NCI-H1092 (cell line): ENCODE measurements at places on chromosomes 11 and 22.
A peak's percentile ranks its signal among the peaks of the same experiment; 100 is the strongest.

DNA sequence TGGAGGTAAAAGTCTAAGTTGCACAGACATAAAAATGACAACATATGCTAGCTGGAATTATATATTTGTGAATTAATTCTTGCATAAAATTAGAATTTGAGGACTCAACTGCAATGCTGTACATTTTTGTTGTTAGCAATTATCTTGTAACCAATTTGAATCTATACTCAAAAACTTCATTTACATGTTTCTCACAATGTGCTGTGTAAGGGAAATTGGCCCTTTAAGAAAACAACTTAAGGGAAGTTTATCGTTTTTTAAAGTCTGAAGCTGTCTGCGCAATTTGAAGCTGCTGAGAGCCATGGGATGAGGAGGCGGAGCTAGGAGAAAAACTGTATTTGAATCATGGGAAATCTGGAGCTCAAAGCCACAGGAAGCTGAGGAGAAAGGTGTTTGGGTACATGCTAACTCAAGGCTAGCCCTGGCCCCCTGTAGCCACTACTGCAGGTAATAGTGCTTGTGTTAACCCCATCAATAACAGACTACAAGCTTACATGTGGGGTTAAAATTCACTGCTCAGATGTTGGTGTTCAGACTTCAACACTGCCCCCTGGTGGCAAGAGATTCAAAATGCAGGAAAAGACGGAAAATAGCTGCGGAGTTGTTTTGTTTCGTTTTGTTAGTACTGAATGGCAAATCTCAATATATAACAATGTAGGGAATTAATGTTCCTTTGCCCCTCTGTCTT, 126.1 kb downstream of the BRD1 start:
- DNase-seq, result no peak

GRCh38 chr22:46069521-46070214, 80.7 kb upstream of the PPARA start:
- peak; percentile 62 for DNase-seq

- DNase-seq, result no peak
Observed at GRCh38 chr11:77283101-77283500, 18.4 kb downstream of the GDPD4 start.

DNA sequence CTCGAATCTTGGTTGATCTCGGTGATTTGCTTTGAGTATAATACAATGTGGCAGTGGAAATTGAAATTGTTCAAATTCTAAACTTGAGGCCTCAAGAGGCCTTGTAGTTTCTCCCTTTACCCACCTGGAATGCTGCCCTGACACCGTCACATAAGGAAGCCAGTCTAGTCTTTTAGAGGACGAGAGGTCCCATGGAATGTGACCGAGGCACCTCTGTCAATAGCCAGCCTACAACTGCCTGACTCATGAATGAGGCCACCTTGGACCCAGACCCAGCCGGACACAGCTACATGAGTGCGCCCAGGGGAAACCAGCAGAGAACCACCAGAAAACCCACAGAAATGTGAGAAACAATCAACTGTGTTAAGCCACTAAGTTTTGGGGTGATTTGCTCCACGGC, 52.5 kb downstream of the RPL27A start:
- DNase-seq, result no peak

DNA sequence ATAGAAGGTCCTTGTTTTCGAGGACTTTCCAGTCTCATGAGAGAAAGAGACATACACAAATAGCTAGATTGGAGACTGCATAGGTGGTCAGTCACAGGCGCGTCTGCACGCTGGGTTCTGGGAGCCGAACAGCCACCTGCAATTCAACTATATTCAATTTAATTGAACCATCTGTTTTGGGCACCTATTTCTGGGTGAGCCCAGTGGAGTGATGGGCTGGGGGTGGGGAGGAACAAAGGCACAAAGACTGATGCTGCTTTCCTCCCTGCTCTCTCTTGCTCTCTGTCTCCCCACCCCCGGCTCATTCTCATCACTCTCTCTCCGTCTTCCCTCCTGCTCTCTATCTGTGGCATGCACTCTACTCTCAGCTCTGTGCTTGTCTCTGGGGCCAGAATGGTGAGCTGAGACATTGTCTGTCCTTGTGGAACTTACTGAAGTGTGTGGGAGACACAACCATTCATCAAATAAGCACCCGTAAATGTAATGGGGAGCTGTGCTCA, 48.1 kb upstream of the B3GAT1 start:
- DNase-seq, result no peak

DNA sequence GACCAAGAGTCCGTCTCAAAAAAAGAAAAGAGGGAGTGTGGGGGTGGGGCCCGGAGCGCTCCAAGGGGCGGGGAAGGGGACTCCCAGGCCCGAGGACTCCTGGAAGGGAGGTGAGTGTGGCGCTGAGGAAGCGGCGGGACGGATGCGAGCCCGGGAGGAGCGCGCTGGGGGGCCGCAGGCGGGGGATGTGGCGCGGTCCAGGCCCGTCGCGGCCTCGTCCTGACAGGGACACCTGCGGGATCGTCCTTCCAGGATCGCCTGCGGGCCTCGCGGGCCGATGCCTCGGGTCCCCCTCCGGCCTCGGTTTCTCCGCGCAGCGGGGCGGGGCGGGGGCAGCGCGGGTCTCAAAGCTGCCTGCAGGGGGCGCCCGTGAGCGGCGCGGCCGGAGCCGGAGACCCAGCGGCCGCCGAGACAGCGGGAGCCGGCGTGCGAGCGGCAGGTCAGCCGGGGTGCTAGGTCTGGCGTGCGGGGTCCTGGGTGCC, 3.8 kb upstream of the ADORA2A start:
- DNase-seq, result no peak

DNA sequence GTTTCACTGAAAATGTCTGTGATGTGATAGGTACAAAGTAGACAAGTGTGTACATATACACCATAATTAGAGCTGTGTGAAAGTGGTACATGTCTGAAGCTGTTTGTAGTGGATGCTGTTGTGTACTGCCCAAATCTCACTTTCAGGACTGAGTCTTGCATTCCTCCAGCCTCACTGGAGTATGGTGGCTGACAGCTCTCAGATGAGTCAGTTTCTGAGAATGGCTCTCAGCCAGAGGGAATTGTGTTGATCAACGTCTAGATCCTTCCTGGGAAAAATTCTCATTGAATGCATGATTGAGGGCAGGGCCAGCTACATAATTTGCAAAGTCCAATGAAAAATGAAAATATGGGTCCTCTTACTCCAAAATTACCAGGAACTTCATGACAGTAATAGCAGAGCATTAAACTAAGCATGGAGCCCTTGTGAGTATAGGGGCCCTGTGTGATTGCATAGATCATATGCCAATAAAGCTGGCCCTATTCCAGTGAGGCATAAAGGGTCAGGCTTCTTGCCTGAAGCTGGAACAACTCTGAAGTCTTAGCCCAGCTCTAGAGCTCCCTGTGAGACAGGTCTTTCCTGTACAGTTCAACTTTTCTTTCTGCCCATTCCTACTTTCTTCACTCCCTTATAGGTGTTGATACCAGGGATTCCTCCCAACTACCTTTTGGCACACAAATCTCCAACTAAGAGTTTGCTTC, 10.8 kb upstream of the CYP2R1 start:
- DNase-seq, result no peak

GRCh38 chr11:111155021-111155420, 90.5 kb upstream of the POU2AF2 start:
- no peak for DNase-seq

GRCh38 chr11:103465555-103466140, 356.4 kb downstream of the DYNC2H1 start:
- DNase-seq, result no peak

- no peak for DNase-seq
Observed at GRCh38 chr11:113160808-113161124, 153.6 kb upstream of the TTC12 start.

GRCh38 chr22:24401931-24402367, 25.4 kb upstream of the ADORA2A start:
- DNase-seq, result no peak

GRCh38 chr11:55707029-55707428, 45.0 kb downstream of the OR4C6 start:
- DNase-seq, result peak; percentile 1

DNA sequence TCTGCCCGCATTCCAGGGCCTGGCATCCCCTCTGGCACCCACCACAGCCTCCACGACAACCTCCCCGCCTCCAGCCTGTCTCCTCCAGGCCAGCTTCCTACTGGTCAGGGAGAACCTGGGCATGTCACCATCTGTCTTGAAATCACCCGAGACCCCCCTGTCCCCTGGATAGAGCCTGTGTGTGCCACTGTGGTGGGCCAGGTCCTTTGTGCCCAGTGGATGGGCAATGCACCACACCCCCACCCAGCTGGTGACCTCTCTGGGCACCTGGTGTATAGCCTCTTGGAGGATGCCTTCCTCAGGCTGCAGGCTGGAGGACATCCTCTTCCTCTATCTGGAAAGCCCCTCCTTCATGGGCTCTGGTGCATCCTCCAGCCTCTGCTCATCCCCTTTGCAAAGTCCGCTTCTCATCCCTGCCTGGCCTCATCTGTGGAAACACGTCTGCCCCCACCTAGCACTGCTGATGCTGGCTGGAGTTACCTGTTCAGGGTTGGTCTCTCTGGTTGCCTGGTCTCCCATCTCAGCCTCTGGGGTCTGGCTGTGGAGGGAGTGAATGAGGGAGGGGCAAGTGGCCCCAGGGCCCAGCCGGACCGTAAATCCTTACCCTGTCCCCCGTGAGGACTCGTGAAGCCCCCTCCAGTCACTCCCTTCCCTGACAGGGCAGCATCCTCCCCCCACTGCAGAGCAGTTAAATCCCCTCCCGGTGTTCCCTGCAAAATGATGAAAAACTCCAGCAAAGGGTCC, 589.6 kb downstream of the TBC1D22A start:
- DNase-seq, result no peak

DNA sequence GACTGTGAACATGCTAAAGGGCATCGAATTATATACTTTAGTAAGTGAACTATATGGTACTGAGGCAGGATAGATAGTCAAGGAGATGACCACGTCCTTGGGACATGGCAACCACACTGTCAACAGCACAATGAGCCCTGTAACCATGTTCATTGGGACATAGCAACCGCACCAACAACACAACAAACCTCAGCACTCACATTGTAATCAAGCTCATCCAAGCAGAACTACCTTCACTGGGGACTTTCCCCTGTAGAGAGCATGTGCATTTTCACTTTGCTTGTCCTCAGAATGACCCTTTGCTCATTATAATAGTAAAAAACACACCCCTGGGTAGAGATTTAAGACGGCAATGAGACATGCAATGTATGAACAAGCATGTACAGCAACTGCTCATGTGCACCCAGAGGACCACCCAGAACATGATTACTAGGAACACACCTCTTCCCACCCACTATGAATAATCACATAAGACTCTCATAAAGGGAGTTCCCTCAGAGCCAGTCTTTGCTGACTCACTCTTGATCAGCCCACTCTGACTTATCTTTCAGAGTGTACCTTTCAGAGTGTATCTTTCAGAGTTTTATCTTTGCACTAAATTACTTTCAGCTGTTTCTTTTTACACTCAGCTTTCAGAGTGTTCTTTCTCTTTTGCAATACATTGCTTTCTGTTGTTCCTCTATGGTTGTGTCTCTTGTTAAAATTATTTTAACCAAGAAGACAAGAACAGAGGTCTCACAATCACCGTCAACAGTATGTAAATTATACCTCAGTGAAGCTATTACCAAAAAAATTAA, 4.1 kb upstream of the PLAAT2 start:
- DNase-seq, result no peak

DNA sequence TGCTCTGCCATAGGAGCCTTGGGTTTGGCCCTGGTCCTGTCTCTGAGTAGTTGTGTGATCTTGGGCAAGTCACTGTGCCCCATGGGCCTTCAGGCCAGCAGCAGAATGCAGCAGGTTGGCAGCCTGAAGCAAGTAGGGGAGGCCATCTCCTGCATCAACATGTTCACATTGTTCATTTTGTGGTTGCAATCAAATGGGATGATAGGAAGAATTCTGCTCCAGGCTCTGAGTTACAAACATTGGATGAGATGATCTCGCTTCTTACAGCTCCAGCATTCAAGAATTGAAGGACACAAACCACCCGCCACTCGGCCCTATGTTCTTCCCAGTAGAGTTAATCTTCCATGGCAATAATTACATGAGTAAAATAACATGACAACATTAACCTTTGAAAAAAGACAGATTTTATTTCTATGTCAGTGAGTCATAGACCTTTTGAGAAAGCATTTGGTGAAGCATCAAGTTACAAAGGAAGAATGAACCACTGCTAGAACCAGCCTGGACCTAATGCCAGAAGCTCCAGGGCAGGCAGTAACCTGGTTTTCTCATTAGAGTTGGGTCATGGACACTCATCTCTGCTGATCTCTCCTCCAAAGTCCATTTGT, 308.3 kb upstream of the NCAM1 start:
- DNase-seq, result no peak

DNA sequence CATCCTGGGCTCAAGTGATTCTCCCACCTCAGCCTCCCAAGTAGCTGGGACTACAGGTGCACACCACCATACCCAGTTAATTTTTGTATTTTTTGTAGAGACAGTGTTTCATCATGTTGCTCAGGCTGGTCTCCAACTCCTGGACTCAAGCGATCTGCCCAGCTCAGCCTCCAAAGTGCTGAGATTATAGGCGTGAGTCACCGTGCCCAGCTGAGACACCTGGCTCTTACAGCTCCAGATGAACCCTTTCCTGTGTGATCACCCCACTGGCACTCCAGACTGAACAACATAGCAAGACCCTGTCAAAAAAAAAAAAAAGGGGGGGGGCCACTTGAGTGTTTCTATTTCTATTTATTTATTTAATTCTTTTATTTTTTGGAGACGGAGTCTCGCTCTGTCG, 1.0 kb upstream of the ADSL start:
- no peak for DNase-seq

DNA sequence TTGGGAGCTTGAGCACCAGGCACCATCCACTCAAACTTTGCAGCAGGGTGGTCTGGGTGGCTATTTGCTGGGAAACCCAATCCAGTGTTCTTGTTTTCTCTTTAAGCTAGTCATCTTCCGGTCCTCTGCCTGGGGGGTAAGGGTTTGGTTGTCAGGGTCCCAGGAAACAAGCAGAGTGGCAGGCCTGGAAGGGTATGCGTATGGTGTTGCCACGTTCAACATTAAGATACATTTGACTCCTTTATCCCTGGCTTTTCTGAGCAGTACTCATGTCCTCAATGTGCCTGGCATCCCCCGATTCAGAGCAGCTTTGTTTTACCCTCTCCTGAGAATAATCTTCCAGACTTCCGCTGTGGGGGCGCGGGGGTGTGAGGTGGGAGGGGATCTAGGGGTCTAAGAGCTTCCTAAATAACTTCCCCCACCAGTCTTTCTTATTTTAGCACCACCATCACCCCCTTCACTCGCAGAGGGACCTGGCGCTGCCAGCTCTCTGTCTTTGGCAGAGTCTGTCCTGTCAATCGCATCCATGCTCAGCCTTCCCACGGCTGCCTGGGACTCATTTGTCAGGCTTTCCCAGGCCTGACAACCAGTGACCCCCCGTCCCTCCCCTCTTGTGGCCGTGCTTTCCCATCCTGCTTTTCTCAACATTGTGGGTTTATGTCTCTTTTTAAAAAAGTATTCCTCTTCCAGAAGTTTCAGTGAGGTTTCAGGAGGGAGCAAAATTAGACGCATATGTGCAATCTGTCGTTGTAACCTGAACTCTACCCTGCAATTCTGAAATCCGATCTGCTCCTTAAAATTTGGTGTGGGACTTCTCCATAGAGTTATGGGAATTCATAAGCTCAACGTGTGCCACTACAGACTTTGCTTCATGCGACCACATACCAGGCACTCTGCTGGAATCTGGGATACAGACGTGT, 27.0 kb upstream of the RBFOX2 start:
- no peak for DNase-seq

- no peak for DNase-seq
Observed at GRCh38 chr22:43151251-43152002, at the start of gene TSPO. Gene TSPO (plus strand): TSS chr22:43151559. CDS start chr22:43159239, 7,680 bp downstream.
